NCI-H1436 (cell line): ENCODE measurements at places on chromosomes 13 and 19.

- DNase-seq: no peak
Measured at GRCh38 chr13:112825071-112825470, 135.2 kb downstream of the ATP11A start.

DNA sequence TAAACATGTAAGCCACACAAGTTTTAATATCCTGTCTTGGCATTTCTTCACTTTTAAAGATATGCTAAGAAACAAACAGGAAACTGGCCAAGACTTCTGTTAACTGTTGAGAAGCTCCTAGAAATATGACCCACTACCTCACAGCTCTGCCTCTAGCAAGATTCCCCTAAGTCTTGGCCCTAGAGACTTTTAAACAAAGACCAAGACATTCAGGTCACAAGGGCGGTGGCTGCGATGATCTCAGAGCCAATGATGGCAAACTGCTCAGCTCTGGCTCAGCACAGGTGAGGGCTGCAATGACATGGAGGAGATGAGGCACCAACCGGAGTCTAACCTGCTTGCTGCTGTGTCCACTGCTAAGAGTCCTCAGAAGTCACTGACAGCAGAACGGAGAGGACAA lies 114.8 kb downstream of the SUCLA2 start:
- no peak for DNase-seq

GRCh38 chr13:73250061-73250460 lies 191.3 kb downstream of the KLF5 start:
- DNase-seq: no peak

GRCh38 chr13:113628291-113629270 lies 29.4 kb downstream of the ATP4B start:
- DNase-seq: no peak

- DNase-seq: no peak
Measured at GRCh38 chr19:53013621-53014020, at the start of gene ERVV-1. ERVV-1 (plus strand) TSS chr19:53013921; CDS start chr19:53014091, 170 bp downstream.

DNA sequence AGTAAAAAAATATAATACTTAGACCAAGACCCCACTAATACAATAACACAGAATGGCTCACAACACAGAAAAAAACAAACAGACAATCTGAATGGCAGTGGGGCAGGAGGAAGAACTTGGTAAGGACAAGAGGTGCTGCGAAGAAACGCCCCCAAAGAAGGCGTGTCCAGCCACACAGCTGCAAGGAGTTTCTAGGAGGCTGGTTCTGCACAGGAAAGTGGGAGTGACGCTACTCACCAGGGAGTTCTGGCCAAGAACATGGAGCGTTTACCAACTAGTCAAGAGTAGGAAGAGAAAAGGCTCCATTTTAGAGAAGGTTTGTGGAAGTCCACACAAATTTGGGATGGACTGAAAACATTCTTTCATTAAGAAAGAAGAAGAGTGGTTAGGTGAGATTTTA lies 95.3 kb upstream of the SLC15A1 start:
- no peak for DNase-seq

DNA sequence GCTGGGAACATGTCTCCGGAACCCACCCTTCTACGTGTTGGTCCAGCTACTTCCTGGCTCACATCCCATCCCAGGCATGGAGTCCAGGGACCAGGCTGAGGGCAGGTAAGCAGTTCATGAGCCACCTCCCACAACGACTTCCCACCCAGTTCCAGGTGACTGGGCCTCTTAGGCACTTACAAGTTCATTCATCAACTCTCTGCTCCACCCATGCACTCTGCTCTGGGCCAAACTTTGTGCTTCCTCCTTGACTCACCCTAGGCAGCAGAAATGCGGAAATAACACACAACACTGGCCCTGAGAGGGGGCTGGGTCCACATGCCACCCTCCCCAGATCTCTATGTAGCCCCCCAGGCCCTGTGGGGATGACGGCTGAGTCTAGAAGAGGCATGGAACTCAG lies 20.5 kb downstream of the IQCN start:
- no peak for DNase-seq

DNA sequence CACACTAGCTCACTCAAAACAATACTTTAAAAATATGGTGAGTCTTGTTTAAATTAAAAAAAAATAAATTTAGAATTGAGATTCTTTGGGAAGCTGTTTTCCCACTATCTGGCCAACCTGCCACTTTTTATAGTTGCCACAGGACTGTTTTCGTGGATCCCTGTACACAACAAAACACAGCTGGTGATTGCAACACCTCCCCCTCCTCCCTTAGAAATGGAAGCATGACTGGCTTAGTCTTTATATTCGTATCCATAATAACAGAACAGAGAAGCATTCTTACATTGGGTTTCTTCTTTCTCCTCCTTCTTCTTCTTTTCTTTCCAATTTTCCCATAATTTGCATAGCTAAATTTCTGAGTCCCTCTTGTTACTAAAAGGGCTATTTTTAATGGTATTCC lies 79.5 kb upstream of the GJB6 start:
- no peak for DNase-seq

DNA sequence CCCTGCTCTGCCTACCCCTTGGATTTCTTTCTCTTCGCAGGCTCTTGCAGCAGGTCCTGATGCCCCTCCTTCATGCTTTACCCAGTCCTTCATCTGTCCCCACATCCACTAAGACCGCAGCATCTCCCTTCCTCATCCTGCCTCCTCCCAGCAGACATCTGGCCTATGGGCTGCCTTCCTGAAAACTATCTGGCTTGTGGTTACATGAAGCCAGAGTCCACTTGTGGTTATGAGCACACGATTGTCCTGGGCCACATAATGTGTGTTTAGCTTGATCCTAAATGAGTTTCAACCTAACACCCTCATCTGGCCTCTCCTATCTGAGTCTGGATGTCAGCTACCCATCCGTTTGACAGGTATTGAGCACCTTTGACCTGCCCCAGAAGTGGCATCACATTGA lies 5.5 kb upstream of the ZNF175 start:
- no peak for DNase-seq

DNA sequence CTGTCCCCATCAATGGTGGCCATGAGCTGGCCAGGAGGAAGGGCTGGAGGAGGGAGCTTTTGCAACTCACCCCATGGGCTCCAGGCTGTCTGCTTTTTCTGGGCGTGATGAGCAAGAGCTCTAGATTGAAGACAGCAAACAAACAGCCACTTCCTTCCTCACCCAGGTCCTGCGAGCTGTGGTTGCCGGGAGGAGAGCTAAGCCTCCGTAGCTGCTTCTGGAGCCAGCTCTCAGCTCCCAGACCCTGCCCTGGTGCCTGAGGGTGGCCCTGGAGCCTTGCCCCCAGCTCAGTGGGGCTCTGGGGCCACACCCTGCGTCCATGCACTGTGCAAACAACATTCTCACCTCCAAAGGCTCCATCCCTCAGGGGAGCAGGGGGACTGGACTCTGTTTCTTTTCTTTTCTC lies 6.2 kb downstream of the MYO1F start:
- no peak for DNase-seq

DNA sequence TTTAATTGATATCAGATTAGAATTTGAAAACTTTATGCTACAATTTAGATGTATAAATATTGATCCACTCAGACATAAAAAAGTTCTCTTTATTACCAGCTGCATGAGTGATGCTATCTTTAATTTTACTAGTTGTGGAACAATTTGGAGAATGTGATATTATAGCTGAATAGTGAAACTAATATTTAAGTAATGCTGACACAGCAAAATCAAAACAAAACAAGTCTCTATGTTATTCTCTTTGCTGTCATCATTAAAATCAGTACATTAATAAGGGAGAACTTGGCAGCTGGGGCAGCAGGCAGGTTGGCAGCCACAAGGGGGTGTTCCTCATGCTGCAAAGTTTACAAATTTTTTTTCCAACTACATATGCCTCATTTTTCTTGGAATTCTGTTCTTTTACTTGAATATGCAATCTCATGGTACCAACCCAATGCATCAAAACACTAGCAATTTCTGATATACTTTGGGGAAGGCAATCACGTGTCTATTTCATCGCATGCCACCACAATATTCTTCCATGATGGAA lies 585.3 kb downstream of the FGF9 start:
- no peak for DNase-seq

DNA sequence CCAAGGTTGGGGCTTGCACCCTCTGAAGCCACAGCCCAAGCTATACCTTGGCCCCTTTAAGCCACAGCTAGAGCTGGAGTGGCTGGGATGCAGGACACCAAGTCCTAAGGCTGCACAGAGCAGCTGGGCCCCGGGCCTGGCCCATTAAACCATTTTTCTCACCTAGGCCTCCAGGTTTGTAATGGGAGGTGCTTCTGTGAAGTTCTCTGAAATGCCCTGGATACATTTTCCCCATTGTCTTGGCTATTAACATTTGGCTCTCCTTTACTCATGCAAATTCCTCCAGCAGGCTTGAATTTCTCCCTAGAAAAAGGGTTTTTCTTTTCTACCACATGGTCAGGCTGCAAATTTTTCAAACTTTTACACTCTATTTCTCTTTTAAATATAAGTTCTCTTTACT lies 93.8 kb upstream of the FGF14 start:
- no peak for DNase-seq

GRCh38 chr19:49879243-49879963 lies 1.9 kb downstream of the TBC1D17 start:
- DNase-seq: no peak
